ENCODE measurements at places on chromosomes 12 and 14.

GRCh38 chr14:100914597-100915021 lies 11.1 kb upstream of the RTL1 start:
- no peak for DNase-seq

GRCh38 chr14:54767139-54767431 lies 135.5 kb downstream of the GCH1 start:
- DNase-seq = no peak

DNA sequence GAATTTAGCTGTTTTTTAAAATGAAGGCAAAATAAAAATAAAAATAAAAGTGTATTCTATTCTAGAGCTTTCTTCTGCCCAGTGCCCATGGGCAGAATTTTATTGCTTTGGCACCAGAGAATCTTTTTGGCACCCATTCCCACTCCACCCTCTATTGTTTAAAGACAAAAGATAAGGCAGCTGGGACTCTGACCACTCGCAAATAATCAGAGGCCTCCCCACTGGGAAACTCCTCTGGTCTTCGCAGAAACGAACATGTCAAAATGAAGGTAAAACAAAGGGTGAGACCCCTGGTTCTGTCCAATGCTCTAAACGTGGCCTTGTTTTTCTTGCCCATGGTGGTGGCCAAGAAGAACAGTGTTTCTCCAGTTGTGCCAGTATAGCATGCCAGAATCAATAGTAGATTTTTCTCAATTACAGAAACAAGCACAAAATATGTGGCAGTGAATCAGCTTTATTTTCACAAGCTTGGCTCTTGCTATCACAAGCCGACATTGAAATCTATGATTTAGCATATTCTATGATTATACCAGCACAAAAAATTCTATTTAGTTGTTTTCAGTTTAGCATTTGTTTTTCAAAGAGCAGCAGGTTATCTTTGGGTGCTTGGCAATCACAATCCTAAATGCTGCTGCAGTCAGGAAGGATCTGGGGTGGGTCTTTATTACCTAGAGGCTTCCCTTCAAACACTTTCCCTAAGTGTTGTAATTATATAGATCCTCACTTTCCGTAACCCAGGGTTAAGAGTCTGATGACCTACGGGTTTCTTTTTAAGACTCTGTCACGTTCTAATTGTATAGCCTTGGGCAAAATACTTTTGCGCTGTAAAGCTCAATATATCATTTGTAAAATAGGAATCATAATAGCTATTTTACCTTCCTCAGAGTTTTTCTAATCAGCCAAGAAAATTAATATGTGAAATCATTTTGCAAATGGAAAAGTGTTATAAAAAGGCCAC lies 50.5 kb downstream of the KITLG start:
- DNase-seq = no peak

DNA sequence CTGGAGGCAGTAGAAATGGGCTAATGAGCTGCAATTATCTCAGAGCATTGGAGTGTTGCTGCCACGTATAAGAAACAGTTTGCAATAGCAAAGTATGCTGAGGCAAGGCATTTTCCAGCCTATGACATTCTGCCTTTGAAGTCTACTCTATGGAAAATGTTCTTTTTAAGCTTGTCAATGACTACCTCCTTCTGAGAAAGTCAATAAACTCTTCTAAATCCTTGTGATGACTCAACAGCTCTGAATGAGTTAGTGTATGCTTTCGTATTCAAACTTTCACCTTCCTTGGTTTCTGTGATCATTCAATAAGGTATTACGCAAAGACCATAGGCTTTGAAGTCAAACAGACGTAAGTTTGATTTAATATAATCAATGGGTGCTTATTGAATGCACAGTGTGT lies 111.2 kb downstream of the CAPZA3 start:
- no peak for DNase-seq

GRCh38 chr14:96103560-96104460 lies 64.6 kb downstream of the C14orf132 start:
- no peak for DNase-seq

DNA sequence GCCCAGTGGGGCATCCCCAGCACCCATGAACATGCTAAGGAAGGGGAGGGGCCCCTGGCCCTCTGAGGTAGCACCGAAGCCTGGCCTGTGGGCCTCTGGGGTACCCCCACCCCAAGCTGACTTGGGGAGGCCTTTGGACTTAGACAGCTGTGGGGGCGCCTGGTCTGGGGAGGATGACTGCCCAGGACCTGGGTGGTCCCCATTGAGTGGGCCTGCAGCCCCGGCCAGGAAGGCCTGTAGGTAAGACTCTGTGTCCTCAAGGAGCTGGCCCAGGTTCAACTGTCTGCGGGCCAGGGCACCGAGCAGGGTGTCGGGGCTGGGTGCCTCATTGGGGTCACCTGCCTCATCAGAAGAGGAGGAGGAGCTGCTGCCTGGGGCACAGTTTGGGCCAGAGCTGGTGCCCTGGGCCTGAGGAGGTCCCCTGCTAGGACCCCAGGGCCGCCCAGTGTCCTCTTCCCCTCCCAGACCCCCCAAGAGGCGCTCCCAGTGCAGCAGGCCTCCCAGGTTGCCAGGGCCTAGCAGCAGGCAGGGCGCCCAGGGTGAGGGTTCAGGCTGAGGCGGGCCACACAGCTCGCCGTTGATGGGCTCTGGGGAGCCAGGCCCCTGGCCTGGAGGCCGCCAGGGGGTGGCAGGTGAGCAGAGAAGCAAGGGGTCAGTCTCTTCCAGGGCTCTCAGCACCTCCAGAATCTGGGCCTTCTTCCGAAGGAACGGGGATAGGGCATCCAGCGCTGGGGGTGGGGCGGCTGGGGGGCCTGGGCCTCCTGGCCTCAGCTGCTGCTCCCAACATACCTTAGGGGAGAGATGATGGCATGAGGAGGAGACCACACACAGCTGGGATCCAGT lies 31.4 kb downstream of the NCKAP5L start:
- DNase-seq = no peak

GRCh38 chr14:41549821-41550607 lies 56.7 kb upstream of the LRFN5 start:
- no peak for DNase-seq

- no peak for DNase-seq
Measured at GRCh38 chr12:94831081-94831751, 172.3 kb downstream of the NDUFA12 start.

DNA sequence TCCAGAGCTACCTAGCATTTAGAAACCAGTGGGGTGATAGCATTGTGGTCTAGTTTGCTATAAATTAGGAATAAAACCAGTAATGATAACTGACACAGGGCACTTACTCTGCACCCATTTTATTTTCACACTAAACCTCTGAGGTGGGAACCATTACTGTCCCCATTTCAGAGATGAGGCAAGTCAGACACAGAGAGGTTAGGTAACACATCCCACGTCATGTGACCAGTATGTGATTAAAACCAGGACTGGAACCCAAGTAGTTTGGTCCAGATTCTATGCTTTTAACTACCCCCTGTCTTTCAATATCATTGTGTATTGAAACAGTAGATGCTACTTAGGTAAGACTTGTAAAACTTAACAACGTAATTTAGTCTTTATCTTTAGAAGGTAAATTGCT lies 110.2 kb downstream of the PLXNC1 start:
- DNase-seq = no peak

DNA sequence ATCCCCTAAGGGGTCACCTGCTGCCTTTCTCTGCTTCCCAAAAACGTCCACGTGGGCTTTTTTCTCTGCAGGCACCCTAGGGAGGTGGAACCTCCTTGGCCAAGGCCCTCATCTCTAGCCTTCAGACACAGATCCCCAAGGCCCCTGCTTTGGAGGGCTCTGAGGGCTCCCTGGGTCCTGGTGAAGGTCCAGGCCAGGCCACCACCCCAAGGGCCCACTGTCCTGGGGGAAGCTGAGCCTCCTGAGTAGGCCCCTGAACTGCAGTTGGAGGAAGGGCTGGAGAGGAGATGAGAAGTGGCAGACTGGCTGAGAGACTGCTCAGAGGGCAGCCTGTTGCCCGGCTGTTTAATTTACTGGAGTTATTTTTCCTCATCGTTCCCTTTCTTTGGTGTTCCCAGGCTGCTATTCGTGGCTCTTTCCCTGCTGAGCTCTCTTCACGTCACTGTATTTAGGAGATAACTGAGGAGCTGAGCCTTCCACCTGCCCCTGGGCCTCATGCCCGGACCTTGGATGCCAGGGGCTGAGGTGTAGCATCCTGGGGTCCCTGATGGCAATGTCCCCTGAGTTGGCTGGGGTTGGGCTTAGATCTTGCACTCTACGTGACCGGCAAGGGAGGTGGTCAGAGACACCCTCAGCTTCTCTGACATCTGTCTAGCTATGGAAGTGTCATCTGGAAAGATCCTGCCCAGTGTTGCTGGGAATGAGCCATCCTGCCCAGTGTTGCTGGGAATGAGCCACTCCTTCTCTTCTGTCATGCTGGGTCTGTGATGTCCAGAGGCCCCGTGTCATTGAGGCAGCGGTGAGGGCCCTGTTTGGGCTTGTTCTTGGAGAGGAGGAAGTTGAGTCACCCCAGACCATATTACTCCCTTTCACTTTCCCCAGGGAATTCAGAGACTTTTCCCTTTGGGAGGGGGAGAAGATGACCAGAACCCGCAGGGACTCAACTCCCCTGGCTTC lies 139.8 kb downstream of the TSPAN9 start:
- no peak for DNase-seq

DNA sequence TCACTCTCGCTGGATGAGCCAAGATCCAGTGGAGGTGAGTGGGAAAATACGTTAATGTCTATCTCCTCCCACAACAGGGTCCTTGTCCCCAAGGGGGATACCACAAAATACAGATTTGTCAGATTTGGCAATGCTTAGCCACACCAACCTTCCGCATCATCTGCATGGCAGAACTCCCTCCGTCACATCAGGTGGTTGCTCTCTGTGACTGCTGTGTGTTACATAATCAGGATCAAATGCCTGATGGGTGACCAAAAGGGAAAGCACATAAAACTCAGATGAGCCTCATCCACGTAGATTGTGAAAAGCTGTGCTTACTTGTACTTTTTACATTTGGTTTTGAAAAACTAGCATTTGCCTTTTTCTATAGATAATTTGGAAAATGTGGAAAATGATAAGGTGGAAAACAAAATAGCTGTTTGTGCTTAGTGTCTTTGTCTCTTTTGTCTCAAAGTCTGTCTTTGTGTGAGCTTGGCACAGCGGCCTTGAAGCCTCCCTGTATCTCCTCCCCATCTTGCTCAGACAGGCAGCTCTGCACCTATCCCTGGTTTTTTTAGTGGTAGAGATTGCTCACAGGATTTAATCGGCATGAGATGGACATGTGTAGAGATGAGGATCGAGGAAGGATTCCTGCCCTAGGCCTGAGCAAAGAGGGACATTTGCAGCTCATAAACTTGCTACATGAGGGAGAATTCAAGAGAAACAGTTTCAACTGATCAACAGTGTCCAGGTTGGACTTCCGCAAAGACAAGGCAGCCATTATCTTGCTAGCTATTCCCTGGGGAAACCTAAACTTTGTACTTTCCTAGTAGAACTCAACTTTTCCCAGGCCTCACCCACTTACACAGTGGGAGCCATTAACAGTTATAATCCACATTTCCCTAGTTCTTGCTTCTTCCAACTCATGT lies 3.6 kb upstream of the FGF6 start:
- DNase-seq = no peak

DNA sequence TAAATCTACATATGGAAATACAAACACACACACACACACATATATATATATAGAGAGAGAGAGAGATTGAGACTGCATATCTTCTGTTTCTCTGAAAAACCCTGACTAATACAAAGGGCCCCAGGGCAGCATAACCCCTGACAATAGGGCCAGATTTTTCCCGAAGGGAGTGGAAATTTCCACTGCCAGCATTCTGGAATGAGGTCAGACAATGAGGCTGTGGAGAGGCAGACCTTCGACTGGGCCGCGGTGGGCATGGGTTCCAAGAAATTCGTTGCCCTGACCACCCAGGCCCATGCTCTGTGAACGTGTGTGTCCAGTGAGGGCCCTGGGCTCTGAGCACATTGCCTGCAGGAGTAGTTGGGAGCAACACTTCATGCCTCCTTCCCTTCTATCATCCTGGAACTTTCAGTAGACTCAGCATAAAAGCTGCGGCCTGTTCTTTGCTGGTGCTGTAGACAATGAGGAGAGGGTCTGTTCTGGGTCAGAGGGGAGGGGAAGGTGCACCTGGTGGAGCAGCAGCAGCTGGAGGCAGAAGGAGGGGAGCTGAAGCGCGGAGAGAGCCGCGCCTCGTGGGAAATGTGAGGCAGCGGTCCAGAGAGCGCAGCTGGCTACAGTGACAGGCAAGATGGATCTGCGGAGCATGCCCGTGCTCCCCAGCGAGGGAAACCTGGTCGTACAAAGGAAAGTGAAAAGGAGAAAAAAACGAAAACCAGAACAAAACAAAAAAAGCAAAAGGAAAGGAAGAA lies 25.6 kb upstream of the CCDC60 start:
- no peak for DNase-seq

DNA sequence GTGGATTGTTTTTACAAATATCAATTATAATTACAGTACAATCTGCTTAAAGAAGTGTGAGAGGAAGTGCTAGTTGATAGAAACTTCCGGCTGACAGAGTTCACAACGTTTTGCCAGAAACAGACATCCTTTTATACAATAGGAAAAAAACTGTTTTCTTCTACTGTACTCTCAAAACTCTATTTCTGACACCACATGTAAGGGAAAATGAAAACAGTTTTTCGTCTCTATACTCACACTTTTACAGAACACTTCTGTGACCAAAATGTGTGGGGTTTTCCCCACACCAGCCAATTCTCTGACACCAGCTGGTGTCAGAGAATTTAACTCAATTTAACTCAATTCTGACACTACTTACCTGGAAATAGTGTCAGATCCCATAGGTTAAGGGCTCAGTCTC lies 24.2 kb upstream of the HIF1A start:
- DNase-seq = no peak

DNA sequence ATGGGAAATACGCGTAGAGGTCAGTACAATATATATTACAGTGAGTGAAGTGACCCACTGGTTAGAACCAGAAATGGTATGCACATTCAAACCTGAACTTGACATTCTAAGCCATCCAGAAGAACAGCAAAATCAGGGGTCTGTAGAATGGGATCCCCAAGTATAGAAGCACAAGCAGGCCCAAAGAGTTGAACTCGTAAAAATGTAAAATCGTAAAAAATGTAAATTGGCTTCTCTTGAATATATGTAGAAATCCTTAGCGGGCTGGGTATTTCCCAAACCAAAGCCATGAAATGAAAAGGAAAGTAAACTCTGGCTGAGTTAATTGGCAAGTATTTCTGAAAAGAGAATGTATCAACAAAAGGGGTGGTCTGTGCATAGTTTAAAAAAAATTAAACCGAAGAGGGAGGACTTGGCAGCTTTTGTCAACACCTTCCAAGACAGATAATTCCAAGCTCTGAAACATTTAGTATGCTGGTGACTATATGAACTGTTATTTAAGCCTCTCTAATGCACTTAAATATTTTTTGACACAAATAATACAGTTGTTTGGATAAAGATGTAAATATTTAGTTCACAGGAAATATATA lies 1505.6 kb upstream of the FLRT2 start:
- DNase-seq = no peak

- no peak for DNase-seq
Measured at GRCh38 chr12:113170457-113170856, 14.8 kb downstream of the DDX54 start.

GRCh38 chr14:73796893-73797542 lies 54.6 kb upstream of the PTGR2 start:
- DNase-seq = no peak
